ENCODE measurements at places on chromosomes 2 and 18.
A peak's percentile ranks its signal among the peaks of the same experiment; 100 is the strongest.

DNA sequence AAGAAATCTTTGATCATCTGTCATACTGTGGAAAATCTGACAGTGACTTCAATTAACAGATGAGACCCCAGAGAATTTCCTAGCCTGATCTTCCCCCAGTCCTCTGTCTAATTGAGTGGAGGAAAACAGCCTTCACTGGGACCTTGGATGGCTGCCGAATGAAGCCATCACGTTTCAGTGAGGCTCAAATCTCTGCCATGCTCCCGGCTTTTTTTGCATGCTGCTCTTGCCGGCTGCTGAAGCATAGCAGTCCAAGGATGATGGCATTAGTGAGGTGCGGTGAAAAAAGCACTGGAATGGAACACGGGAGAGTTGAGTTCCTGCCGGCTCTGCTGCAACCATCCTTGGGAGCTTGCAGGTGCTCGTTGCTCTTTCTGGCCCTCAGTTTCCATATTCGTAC lies 430.5 kb downstream of the SLC4A3 start:
- peak; percentile 53 for DNase-seq

- DNase-seq: no peak
Measured at GRCh38 chr2:98487101-98487805, 42.6 kb downstream of the INPP4A start.

DNA sequence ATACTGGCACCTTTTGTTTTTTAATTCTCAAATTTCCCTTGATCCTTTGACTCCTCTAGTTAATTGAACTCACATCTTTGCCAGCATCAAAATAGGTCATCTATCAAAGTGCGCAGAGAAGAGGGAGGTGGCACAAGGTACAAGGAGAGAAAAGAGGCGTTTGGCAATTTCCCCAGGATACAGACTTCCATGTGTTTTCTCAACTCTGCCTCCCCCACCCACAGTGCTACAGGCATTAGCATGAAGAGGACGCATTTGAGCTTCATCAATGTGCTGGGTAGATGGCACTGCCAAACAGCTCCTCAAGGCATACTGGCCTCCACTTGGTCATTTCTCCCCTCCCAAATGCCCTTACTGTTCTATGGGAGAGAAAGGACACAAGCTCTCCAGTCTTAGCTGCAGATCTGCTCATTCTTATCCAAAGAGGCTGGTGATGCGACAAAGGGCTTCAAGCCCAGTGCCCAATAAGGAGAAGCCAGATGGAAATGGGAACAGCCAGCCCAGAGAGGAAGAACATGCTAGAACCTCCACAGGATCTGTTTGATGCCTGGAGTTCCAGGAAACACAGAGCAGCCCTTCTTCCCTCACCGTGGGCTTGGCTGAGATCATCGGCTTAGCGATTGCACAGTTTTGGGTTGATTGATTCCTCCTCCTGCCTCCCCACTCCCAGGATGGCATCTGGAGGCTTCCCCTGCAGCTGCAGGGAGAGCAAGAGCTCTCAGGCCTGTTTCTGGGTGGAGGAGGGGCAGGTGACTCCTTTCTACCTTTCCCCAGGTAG lies 144.7 kb upstream of the SMAD2 start:
- no peak for DNase-seq

DNA sequence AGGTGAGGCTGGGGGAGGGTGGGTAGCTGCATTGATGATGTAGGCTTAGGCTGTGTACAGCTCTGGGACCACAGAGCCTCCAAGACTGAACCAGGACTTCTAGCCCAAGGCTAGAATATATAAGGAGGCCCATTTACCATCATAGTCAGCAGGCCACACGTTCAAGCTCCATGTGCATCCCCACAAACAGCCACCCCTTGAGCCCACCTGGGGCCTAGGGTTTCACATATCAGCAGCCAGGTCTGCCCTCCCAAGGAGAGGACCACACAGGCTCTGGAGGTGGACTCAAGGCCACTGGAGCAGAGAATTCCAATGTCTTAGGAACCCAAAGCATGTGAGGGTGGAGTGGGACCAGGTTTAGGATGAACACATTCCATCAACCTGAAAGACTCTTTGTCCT lies 230.5 kb downstream of the TTC32 start:
- DNase-seq: no peak

GRCh38 chr2:46091961-46092667 lies 205.1 kb upstream of the EPAS1 start:
- DNase-seq: no peak

DNA sequence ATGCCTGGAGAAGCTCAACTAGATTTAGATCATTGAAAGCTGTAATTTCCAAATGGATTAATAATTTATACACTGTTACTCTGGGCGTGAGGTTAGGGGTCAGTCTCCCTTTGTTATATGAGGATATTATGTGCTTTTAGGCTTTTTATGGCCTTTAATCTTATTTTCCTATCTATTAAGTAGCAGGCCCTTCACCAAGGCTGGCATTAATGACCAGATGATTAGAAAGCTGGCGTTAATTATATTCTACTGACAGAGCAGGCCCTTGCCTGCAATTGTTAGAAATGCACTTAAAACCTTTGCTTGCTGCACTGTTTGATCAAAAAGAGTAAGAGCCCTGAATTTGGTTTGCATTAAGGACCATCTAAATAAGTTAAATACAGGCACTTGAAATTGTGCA lies 75.3 kb downstream of the EPAS1 start:
- no peak for DNase-seq

All from renal cortical epithelial cell (primary cell).